ENCODE measurements at places on chromosomes 6 and 20.
A peak's percentile ranks its signal among the peaks of the same experiment; 100 is the strongest.

GRCh38 chr6:26660000-26660361, 435 bp upstream of the ZNF322 start:
- DNase-seq: peak; percentile 9

DNA sequence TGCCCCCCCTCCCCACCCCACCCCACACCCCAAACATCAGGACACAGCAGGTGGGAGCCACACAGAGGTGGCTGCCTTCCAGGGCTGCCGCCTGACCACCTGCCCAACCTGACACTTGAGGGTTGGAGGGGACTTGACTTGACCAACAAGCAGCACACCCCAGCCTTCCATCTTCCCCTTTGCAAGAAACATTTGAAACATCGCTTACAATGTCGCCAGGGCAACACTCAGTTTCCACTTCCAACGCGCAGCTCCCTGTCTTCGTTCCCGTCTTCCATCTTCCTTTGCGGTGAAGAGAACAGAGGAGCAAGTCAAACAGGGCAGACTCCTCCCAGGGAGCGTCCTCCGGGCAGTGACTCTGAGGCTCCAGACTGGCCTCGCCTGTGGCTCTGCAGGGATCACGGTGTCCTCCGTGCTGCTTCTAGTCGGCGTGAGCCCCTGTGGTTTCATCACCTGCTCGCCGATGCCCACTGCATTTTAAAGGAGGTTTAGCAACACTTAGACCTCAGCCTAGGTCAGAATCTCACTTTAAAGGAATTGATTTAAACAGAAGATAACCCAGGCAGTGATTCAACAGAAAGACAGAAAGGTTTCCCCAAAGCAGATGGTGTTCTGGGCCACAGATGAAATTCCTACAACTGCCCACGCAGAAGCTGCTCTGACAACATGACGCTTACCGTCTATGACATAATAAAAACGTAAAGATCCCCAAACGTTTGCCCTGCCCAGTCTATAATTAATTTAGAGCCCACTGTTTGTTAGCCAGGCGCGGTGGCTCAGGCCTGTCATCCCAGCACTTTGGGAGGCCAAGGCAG, 130.8 kb downstream of the TAF4 start:
- DNase-seq: no peak

DNA sequence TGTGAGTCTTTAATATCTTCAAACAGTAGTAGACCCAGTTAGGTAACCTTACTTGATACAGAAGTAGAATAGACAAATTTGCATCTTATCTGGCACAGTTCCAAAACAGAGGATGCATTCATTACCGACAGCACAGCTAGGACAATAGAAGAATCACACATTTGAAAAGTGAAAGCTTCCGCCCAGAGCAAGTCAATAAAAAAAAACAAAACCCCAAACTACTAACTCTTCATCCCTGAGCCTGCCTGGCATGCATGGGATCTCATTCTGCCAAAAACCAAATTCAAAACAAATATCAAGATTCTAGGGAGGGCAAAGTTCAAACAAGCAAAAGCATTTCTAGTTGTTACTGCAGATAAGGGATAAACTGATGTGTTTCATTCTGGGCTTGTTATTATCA, 235.4 kb downstream of the BTBD9 start:
- no peak for DNase-seq

- peak; percentile 89 for DNase-seq
Measured at GRCh38 chr20:62143081-62143956, at the start of the genes PSMA7 and SS18L1. TSS of gene PSMA7 (minus strand) at chr20:62143394. CDS start at chr20:62143303, 91 bp downstream. TSS of gene SS18L1 (plus strand) at chr20:62143769. CDS start at chr20:62143821, 52 bp downstream.

- no peak for DNase-seq
Measured at GRCh38 chr6:133958791-133959190, 5.8 kb downstream of the TBPL1 start.

GRCh38 chr6:129733290-129733689, 23.3 kb upstream of the ARHGAP18 start:
- no peak for DNase-seq

GRCh38 chr6:29509239-29509638, 21.5 kb upstream of the MAS1L start:
- no peak for DNase-seq

- DNase-seq: peak; percentile 29
Measured at GRCh38 chr20:7094438-7094997, 327.0 kb downstream of the BMP2 start.

GRCh38 chr6:22575190-22575589, 5.8 kb downstream of the HDGFL1 start:
- no peak for DNase-seq

GRCh38 chr20:63641792-63642523, 11.3 kb downstream of the STMN3 start:
- DNase-seq: peak; percentile 98

GRCh38 chr20:50484271-50484976, 25.8 kb upstream of the PTPN1 start:
- no peak for DNase-seq

GRCh38 chr6:168107191-168107983, 28.4 kb upstream of the FRMD1 start:
- no peak for DNase-seq

GRCh38 chr6:74369556-74369993, 673.6 kb downstream of the CD109 start:
- no peak for DNase-seq

GRCh38 chr20:36802326-36803222, 29.0 kb upstream of the DSN1 start:
- DNase-seq: no peak

- DNase-seq: peak; percentile 69
Measured at GRCh38 chr6:89281779-89282246, 33.3 kb downstream of the GABRR2 start.

GRCh38 chr6:13478525-13478966, 8.9 kb downstream of the GFOD1 start:
- no peak for DNase-seq

DNA sequence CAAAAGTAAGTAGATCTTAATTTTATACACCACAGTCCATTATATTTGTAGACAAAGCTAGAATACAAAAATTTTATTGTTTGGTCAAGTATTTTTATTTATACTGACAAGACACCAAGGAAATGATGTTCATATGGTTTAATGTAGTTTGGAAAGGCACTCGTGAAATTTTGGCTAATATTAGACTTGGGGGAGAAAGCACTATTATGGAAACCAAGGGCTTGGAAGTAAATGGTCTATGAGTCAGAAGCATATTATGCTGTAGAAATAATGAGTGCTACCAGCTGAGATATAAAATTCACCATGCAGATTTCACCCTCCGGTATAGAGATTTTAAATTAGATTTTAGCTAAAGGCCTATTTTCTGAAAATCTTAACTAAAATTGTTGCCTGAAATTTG, 233.6 kb downstream of the KCNQ5 start:
- no peak for DNase-seq

DNA sequence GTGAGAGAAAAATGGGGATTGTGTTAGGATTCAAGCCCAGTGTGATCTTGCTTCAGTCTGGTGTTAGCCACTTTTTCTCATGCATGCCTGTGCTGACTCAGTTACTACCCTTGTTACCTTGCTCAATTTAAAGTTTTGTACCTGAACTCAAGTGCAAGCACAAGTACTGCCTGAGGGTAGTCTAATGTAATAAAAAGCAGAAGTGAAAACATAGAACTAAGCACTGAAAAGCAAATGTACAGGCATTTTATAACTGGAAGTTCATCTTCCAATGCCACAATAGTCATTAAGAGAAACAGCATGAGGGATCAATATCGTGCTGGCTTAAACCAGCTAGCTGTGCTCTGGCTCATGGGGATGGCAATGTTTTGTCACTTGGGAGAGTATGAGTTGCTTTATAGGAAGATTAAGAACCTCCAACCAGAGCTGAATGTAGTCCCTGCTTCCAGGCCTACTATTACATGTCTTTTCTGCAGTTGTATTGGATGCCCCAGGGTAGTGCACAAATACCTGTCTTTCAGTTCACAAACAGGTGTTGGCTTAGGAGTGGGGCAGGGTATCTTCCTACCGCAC, 48.7 kb downstream of the SLC35F1 start:
- no peak for DNase-seq

DNA sequence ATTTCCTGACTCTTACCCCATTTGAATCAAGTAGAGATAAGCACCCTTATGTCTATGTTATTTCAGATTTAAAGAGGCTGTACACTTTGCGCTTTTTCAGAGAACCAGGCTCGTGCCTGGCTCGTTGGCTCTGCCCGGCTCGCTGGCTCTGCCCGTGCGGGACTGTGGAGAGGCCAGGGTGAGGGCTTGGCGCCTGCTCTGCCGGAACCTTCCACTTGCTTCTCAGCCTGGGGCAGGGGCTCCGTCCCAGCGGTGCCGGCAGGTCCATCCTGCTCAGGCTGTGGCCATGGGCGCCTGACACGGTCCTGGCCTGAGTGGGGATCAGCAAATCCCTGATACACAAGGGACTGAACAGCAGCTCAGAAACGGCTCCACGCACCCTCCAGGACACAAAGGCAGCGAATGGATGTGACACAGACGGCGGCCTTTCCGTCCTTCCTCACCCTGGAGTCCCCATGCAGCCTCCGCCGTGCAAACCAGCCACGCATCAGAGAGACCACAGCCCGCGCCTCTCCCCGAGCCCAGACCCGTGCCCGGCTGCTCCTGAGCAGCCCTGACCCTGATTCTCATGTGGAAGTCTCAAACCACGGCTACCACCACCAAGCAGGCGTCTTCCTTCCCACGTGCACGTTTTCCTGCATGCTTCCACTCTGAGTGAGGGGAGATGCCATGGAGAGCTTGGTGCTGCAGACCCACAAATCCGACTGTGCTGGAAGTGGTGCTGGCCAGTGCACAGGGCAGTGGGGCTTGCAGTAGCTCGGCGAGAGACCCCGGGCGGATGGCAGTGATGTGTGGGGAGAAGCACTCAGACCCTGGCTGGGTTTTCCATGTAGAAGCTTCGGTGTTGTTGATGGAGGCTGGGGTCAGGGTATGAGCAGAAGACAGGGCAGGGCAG, 233.9 kb downstream of the ERMARD start:
- DNase-seq: no peak

GRCh38 chr20:32858189-32858588, 534 bp upstream of the EFCAB8 start:
- no peak for DNase-seq

DNA sequence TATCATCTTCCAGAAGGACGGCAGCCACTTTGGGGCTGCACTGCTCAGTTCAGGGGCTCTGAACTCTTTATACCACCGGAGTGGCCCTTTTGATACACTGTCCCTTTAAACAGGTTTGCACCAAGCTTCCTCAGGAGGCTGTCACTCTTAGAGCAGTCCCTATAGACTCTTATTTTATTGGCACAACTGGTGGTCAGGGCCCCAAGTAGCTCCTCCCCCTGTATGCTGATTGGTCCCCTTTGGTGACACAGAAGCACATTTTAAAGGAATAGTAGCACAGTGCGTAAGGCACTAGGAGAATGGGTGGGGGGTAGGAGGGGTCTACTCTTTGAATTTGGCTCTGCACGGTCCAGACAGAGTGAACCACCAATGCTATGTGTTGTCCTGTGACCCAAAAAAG, 122.6 kb upstream of the MLN start:
- no peak for DNase-seq

- no peak for DNase-seq
Measured at GRCh38 chr6:150024646-150025155, 631 bp downstream of the RAET1L start.

GRCh38 chr20:7387638-7388193, 552.5 kb downstream of the HAO1 start:
- no peak for DNase-seq

GRCh38 chr6:14542670-14543366, 425.2 kb downstream of the CD83 start:
- DNase-seq: peak; percentile 86

DNA sequence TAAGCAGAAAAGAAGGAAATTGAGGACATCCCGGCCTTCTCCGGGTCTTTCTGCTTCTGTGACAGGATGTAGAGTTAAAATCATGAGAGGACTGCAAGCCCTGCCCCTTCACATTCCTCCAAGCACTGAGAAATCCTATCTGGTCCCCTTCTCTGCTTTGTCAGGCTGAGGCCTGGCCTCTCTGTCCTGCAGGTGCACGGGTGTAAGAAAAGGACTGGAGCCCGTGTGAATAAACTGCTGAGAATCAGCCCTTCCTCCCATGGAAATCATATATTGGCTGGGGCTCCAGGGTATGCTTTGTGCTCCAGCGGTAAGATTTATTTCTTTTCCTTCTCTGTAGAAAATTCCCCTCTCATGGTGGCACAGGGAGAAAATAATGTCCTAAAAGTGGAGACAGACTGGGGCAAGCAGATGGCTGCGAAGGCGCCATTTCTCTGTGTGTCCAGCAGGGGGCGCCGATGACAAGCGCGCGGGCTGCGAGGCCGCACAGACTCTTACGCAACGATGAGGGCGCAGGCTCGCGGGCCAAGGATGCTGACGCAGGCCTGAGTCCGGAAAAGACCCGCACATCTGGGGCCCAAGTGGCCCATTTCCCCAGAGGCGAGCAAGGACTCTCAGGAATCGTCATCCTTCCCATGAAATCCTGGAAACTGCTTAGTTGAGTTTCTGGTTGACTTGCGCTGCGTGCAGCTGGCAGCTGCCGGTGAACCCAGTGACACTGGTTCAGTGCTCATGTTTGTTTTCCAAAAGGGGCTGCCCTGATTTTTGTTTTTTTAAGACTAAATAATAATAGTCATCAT, 258.6 kb downstream of the ADGB start:
- peak; percentile 84 for DNase-seq

- no peak for DNase-seq
Measured at GRCh38 chr20:7399114-7399513, 541.1 kb downstream of the HAO1 start.

DNA sequence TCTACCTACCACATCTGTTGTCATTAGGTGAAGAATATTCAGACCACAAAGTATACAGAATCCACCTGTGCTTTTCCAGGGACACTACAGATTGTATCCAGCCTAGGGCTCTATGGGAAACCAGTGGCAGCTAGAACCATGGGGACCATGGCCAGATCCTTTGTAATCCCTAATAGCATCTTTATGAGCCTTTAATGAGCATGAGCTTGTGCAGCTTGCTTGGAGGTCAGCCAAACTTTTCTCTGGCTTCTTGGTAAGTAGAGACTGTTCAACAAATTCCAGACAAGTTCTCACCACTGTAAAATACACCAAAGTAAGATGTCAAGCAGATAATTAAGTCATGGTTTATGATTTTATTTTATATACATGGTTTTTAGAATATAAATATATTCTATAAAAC, 301.6 kb upstream of the ADGRB3 start:
- DNase-seq: no peak

GRCh38 chr20:49775229-49775693, 37.4 kb upstream of the SLC9A8 start:
- no peak for DNase-seq

All from activated CD4-positive, alpha-beta T cell treated with anti-CD3 and anti-CD28 coated beads for 48 hours (primary cell).